EH (cell line): ENCODE measurements at places on chromosomes 3 and 15.

DNA sequence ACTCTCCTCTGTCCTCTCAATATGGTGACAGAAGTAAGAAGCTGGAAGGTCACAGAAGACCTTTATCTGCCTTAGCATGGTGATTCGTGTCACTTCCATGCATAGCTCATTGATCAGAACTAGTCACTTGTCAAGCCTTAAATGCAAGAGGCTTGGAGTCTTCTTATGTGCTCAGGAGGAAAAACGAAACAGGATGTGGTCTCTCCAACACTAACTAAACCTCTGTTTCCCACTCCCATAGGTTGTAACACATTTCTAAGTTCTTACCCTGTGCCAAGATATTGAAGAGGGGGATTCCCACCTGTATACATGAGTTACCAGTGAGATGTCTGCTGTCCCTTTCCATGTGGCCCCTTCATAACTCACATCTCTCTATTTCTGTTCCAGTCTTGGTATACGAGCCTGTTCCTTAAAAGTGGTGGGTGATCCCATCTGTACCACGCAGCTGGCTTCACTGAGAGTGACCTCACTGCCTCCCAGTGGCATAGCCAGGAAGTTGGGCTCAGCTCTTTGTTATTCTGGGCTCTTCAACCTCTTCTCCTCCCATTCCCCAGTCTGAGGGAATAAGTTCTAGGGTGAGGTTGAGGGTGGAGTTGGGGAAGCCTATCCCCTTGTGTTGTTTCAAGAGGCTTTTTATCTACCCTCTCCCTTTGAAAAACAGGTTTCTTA lies 203.2 kb upstream of the PPP2R3A start:
- no peak for DNase-seq

DNA sequence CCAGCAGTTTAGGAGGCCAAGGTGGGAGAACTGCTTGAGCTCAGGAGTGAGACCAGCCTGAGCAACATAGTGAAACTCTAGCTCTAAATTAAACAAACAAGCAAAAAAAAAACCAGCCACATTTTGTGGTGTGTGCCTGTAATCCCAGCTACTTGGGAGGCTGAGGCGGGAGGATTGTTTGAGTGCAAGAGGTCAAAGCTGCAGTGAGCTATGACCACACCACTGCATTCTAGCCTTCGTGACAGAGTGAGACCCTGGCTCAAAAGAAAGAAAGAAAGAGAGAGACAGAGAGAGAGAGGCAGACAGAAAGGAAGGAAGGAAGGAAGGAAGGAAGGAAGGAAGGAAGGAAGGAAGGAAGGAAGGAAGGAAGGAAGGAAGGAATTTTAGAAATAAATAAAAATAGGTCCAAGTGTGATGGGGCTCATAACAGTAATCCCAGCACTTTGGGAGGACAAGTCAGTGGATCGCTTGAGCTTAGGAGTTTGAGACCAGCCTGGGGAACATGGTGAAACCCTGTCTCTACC lies 38.7 kb upstream of the LRIG1 start:
- no peak for DNase-seq

- DNase-seq, result peak; percentile 76
These were observed 93.9 kb downstream of the RBPMS2 start for GRCh38 chr15:64681424-64682024.

DNA sequence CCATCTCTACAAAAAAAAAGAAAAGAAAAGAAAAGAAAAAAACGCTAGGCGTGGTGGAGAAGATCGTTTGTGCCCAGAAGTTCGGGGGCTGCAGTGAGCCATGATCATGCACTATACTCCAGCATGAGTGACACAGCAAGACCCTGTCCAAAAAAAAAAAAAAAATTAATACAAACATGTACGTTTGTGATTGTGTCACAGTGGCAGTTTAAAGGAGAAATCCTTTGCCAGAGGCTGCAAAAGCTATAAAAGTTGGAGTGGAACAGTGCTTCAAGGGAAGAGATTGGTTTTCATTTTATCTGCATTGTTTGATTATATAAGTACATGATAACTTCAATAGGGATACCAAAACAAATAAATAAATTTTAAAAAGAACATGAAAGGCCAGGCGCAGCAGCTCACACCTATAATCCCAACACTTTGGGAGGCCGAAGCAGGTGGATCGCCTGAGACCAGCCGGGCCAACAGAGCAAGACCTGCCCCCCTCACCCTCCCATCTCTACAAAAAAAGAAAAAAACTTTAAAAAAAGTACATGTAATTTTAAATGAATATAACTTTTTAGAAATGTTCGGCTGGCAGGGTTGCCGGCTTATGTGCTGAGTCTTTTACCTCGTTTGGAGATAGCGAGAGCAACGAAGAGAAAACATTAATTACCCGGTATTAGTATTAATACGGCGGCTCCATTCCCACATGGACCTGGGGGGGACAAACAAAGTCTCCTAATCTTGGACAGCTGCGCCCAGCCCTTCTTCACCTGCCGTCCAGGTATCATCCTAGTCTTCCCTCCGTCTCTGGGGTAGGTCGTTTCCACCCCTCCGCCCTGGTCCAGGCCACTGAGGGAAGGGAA lies 573 bp upstream of the DIS3L start:
- DNase-seq, result no peak
